SJSA1 (cell line): ENCODE measurements at places on chromosomes 11 and 22.

DNA sequence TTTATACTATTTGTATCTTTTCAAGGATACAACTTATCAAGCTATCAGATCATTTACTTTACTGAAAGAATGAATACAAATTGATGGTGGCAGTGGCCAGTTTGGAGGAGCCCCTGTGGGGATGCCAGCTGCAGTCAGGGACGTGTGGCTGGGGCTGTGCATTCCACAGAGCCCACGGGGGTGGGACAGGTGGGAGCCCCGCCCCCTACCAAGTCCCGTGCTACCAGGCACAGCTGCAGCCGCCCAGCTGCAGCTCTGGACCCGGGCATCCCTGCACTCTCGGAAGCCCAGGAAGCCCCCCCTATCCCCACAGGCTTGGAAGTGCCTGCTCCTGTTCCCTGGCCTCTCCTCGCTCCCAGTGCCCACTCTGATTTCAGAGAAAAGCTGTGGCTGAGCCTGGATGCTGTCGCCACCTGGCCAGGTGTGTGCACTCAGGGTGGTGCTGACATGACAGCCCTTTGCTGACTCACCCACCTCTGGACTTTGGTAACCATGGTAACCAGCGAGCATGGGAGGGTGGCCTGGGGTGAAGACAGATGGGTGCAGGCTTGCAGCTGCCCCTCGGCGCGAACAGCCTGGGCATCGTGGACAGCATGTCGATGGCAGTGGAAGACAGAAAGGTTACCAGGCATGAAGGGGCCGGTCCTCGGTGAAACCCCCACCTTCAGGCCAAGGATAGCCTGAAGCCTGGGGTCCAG is 138.1 kb downstream of the SBF2 start:
- DNase-seq = no peak

- DNase-seq = peak; percentile 23
These were observed 6.6 kb upstream of the CARD10 start for GRCh38 chr22:37525746-37526350.

GRCh38 chr11:43955381-43956118 is 13.1 kb downstream of the C11orf96 start:
- no peak for DNase-seq

- DNase-seq = no peak
These were observed 505 bp downstream of the NUDT22 start for GRCh38 chr11:64226507-64227051.

- DNase-seq = no peak
These were observed 525.8 kb upstream of the FAT3 start for GRCh38 chr11:91698845-91699244.

DNA sequence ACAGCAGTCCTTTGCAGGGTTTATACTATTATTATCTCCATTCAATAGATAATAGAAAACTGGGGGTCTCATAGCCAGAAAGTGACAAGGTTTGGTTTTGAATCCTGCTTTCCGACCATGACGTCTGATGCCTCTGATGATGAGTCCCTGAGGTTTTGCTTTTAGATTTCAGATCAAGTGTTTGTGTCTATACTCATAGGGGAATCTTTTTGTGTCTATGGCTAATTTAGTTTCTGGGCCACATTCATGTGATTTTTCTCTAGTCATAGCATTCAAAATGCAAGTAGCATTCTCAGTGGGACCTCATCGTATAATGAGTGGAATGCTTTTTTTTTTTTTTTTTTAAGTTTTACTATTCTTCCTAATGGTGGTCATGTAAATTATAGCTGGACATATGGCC is 72.9 kb downstream of the TNRC6B start:
- DNase-seq = no peak

GRCh38 chr11:41579546-41579945 is 120.1 kb upstream of the LRRC4C start:
- DNase-seq = no peak

DNA sequence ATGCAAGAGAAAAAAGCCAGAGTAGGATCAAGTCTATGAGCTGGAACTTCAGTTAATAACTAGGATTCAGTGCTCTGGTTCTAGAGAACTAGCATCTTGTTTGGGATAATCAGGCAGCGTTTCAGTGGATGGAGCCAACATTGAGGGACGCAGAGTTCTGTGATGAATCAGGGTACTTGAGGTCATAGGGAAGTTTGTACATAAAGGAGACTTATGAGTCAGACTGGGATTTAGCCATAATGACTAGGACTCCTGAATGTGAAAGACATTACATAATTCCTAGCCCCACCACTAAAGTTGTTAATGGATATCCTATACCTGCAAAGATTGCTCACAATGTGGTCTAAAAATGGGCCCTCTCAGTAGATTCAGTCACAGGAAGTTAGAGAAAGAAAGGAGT is 6.8 kb downstream of the SLN start:
- DNase-seq = peak; percentile 40

DNA sequence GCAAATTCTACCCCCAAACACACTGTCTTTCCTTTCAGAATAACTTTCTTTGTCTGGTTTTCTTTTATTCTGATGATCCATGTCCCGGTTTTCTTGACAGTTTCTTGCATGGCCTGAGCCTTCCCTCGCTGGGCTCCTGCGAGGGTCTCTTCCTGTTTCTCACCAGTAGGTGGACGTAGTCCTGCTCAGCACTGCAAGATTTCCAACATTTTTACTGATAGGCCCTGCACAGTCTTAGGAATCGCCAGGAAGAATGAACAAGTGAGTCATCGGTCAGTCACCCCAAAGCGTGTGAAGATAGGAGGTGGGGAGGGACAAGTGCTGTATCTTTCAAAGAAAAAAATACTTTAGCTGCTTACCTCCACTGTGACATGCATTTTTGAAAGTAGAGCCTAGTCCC is 16.9 kb upstream of the KIRREL3 start:
- DNase-seq = peak; percentile 66

DNA sequence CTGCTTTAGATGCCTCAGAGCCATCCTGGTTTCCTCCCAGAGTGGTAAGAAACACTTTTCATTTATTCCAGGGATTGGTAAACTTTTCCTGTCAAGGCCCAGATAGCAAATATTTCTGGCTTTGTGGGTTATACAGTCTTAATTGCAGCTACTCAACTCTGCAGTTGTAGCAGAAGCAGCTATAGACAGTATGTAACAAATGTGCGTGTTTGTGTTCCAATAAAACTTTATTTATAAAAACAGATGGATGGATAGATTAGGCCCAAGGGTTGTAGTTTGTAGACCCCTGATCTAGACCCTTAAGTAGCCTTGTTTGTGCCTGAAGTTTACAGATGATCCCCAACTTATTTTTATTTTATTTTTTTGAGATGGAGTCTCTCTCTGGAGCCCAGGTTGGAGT is 17.9 kb downstream of the NNMT start:
- DNase-seq = no peak

GRCh38 chr11:118619444-118620197 is 12.2 kb downstream of the PHLDB1 start:
- DNase-seq = peak; percentile 64

GRCh38 chr11:33622806-33623205 is 77.8 kb downstream of the C11orf91 start:
- no peak for DNase-seq

DNA sequence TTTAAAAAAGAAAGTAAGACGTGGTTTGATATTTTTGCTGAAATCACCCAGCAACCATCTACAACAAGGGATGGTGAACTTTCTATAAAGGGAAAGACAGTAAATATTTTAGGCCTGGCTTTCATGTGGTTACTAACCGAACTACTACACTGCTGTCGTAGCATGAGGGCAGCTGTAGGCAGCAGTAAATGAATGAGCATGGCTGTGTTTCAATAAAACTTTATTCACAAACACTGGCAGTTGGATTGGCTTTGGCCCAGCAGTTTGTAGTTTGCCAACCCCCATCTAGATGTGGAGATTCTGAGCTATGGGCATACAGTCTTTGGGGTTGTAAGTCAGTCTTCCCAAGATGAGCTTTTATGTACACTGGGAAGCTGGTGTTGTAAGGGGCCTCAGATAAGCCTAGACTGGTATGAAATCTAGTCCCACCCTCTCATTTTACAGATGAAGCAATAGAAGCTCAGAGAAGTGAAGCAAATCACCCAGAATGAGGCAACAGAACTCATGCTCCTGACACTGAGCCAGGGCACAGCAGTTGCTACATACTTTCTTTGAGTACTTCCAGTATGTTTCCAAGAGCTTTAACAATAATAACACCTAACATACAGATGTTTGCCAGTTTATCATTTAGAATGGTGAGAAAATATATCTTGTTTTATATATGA is 204.4 kb downstream of the ADAMTS15 start:
- no peak for DNase-seq
